ENCODE measurements at places on chromosomes 2 and 18.

GRCh38 chr2:129008055-129008880, 689.6 kb upstream of the HS6ST1 start:
- no peak for DNase-seq

GRCh38 chr2:53941749-53942148, 29.0 kb downstream of the PSME4 start:
- no peak for DNase-seq

DNA sequence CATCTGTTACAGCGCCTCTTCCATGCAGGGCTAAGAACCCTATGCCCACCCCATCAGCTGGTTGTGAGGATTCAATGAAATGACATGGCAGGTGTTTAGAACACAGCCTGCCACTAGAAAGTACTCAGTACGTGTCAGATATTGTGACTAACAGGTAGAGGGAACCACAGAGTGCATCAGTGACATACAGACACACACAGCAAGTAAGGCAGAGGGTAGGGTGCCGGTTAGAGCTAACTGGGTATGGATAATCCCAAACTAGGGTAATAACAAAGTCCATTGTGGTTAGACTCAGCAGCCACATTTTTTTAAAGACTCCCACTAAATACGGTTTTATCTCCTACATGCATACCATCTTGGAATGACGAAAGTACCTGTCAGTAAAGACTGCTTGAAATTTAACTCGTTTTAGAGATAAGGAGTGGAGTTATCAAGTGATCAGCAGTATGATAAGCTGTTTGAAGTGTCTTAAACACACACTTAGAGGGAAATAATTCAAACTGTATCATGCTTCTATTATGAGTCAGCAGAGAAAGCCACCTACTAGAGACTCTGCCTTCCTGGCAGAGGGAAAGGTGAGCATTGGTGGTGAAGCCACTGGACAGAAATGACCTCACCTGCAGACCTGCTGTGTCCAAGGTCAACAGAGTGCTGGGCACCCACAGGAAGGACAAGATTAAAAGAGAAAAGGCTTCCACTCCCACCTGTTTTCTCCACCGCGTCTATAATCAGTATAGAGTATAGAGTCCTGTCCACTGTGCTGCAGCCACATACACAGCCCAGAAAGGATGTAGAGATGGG, 20.6 kb downstream of the MPPE1 start:
- no peak for DNase-seq

DNA sequence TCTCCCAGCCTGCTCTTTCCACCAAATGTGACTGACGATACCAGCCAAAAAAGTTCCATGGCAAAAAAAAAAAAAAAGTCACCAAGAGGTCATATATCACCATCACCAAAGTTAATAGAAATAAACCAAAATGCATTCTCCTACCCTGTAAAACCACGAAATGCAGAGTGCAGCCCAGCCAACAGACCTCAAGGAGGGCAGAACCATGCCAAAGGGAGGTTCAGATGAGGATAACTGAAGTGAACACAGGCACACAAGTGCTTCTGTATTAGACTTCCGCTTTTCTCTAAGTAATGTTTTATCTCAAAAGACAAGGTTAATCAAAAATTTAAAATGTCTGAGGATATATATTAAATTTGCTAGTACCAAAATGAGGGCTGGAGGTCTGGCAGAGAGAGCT, 5.5 kb downstream of the SERPINE2 start:
- no peak for DNase-seq

- no peak for DNase-seq
Measured at GRCh38 chr18:23824669-23825068, 135.4 kb downstream of the LAMA3 start.

All from stimulated activated naive CD4-positive, alpha-beta T cell (primary cell).